ENCODE measurements at places on chromosomes 7 and 10.
A peak's percentile ranks its signal among the peaks of the same experiment; 100 is the strongest.

DNA sequence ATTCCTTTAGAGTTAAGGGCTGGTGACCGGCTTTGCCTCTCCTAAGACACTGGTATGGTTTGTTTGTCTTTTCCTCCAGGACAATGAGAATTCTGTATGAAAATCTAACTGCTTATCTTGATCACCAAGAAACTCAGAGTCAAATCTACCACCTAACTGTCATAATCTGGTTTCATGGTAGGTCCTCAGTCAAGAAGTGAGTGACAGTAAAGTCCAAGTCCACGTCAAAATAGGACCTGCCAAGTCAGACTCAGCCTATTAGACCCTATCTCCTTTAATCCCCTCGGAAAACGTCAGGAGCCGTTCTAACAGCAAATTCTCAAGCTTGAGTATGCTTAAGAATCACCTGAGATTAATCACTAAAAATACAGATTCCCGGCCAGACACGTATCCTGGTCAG lies 37.4 kb downstream of the C7orf33 start:
- DNase-seq = no peak

DNA sequence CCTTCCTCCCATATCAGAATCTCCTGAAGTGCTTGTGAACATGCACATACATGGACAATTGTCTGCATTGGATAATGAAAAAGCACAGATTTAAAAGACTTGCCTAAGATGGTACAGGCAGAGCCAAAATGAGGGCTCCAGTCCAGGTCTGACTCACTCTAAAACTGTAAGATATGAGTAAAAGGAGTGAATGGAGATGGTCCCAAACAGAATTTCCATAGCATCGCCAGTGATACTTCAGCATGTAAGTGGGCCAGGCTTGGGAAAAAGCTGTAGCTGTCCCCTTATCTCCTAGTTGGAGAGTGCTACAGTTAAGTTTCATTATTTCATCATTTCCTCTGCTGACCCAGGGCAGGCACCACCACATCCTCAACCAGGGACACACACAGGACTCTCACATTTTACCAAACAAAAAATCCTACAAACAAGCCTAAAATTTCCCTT lies 26.4 kb upstream of the IL6 start:
- DNase-seq = no peak

DNA sequence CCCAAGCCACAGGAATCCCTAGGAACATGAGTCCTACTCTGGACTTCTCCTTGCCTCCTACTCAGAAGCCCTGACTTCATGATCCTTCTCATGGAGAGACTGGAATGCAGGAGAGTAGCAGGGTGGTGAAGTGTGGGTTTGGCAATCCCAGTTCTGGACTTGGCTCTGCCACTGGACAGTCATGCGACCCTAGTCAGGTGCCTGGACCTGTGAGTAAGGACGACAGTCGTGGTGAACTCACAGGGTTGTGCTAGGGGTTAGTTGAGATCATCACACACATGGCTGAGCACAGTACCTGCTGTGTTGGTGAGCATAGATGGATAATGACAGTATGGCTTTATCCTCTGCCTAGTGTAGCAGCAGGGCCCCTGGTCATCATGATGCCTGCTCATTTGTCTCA lies 117.9 kb downstream of the LRRC18 start:
- no peak for DNase-seq

DNA sequence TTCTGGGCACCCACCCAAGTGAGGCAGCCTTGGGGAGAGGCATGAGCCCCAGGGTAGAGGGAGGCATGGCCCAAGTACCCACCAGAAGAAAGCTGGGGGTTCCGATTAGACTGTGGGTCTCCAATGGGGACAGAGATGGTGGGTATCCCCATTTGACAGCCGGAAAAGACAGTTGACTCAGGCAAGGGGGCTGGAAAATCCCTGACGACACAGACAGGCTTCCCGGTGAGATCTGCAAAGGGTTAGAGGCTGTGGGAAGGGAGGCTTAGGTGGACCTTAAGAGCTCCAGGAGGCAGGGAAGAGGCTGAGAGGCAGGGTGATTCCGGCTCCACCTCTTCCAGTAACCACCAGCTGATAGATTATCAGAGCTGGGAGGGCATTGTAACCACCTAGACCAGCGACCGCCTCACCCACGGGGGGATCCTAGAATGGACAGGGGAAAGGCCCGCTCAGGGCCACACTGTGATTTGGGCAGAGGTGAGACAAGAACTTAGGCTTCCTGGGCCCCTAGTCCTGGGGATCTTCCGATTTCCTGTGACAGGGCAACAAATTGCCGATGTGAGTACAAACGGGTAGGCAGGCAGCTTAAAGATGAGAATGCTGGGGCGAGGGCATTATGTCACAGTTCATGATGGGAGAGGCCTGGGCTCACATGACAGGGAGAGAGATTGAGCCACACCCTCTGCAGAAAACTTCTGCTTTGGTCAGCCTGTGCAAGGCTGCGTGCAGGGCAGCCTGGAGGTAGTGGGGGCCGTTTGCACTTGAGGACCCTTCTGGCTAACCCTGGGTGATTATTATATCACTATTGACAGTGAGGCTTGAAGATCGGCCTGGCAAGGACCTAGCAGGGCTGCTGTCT lies 5.4 kb downstream of the TBATA start:
- no peak for DNase-seq

DNA sequence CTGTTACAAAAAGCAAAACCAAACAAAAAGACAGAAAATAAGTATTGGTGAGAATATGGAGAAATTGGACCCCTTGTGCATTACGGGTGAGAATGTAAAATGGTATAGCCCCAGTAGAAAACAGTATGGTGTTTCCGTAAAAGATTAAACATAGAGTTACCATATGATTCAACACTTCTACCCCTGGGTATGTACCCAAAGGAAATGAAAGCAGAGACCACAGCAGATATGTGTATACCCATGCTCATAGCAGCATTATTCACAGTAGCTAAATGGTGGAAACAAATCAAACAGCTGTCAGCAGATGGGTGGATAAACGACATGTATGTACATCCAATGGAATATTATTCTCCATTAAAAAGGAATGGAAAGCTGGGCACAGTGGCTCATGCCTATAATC lies 42.4 kb downstream of the STARD3NL start:
- peak; percentile 49 for DNase-seq

- DNase-seq = no peak
Measured at GRCh38 chr10:50322077-50322476, 70.8 kb upstream of the ASAH2 start.

DNA sequence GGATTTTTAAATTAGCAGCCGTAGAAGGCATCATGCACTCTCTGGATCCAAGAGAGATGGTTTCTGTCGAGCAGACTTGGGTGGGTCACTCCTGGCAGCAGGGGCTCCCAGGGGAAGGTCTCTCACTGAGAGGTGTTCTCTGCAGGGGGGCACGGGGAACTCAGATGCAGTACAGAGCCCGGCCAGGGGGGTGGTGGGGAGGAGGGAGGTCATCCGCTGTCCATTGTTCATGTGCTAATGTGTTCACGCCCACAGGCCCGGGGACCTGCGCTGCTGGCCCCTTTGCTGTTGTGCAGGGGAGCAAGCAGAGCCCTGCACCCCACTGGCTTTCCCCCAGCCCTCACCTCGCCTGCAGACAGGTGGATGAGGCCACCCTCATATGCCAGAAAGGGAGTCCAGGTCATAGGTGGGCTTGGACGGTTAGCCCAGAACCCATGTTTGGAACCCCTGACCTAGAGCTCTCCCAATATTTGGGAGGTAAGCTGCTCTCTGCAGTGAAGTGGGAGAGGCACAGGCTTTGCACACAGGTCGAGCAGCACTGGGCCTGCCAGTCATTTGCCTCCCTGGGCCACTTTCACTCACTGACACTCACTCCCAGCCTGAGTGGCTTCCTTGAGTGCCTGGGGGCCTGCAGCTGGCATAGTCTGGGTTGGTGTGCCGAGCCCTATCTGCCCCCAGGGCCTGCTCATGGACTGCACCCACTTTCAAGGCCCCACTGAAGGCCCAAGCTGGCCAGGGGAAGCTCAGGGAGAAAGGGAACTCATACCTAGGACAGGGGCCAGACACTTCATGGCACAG lies 12.6 kb upstream of the TBRG4 start:
- DNase-seq = no peak

GRCh38 chr7:90262438-90262837 lies 17.5 kb downstream of the CFAP69 start:
- no peak for DNase-seq

DNA sequence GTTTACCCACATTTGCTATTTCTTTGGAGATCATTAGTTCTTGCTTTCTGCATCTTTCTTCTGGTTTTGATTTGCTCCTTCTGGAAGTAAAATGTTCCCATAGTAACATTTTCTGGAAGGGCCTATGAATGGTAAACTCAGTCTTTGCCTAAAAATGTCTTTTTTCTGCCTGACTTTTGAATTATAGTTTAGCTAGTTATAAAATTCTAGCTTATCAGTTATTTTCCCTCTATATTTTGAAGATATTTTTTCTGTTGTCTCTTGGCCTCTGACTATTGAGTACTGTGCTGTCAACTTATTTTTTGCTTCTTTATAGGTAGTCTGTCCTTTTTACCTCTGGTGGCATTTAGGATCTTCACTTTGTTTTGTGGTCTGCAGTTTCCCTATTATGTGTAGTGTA lies 21.6 kb upstream of the MTURN start:
- DNase-seq = no peak

DNA sequence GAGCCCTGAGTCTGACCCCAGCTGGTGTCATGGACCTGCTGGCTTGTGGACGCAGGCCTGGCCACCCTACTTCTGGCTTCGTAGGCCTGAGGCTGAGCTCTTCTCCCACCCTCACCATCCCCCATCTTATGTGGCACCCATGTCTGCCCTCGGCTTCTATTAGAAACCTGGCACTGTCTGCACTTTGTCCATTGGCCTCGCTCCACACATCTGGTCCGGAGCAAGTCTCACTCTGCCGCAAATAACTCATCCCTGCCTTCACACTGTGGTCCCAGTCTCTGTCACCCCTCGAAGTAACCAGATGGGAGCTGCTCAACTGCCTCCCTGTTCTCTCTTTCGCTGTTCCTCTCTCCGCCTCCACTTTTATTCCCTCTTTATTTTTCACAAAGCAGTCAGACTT lies 78.6 kb downstream of the TRRAP start:
- DNase-seq = no peak

- DNase-seq = no peak
Measured at GRCh38 chr10:106557053-106557452, 607.5 kb downstream of the SORCS1 start.

GRCh38 chr10:22580711-22581110 lies 133.7 kb downstream of the PIP4K2A start:
- DNase-seq = no peak

DNA sequence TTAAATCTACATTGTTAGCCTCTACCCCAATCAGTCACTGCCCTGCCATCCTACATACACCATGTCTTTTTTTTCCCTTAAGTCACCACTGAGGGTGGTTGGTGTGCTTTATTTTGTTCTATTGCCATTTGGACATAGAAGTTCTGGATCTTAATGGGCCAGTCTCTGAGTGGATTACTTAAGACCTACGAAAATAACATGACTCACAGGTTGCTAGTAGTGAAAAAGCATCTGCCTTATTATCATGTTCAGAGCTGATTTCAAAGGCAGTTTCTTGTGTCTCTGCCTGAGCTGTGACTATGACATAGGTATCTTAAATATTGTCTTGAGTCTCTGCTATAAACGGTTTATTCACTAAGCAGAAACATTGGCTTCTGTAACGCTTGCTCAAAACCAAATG lies 410.8 kb downstream of the MDFIC start:
- no peak for DNase-seq

DNA sequence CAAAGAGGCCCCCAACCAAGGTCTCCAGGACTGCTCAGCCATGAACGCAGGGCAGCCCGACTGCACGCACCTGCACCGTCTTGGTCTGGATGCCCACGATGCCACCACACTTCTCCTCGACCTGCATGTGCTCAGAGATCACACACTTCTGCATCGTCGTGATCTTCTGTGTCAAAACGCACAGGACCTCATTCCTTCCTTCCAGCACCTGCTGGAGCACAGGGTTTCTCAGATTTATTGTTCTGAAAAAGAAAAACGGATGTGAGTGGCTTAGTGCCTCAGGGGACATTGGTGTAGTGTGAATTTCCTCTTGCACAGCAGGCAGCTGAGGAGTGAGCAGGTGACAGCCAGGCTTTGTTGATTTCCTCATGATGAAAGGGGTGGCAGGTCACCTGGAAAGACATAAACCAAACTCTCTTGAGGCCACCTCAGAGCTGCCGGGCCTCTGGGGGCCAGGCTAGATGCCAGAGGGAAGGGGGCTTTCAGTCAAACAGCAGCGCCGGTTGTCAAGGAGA lies 38.2 kb downstream of the GSDME start:
- no peak for DNase-seq

DNA sequence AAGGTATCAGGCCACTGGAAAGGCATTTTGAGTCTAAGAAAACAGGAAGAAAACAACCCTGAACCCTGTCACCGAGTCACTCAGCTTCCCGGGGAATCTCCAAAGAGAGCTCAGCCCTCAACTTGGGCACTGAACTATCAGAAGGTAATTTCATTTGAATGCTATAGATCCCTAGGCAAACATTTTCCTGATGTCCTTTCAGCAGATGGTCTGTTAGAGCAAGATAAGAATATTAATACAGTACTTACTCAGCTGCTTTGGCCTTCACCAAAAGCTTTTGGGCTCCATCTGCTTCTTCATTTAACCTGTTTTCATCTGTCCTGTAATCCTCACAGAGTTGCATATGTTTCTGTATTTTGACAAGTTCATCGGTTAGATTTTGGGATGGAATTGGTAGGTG lies 34.2 kb upstream of the LAMB1 start:
- DNase-seq = no peak

DNA sequence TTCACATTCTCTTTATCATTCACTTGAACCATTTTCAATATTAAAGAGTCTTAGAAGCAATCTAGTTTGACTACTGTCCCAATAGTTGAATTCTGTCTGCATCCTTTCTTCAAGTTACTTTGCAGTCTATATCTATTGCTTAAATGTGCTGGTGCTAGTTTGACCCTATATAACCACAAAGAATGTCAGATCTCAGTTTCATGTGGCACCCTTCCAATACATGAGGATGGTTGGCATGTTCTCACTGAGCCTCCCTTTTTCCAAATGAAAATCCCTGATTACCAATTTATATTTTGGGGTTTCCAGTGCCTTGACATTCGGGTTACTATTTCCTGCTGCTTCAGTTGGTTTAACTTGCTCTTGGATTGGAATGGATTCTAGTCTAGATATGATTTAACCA lies 292.7 kb downstream of the EXOC4 start:
- no peak for DNase-seq

- DNase-seq = no peak
Measured at GRCh38 chr10:84406561-84406960, 78.2 kb downstream of the CCSER2 start.

- DNase-seq = no peak
Measured at GRCh38 chr10:7872041-7872442, 53.7 kb downstream of the TAF3 start.

- no peak for DNase-seq
Measured at GRCh38 chr10:71865561-71866041, 14.6 kb upstream of the PSAP start.

DNA sequence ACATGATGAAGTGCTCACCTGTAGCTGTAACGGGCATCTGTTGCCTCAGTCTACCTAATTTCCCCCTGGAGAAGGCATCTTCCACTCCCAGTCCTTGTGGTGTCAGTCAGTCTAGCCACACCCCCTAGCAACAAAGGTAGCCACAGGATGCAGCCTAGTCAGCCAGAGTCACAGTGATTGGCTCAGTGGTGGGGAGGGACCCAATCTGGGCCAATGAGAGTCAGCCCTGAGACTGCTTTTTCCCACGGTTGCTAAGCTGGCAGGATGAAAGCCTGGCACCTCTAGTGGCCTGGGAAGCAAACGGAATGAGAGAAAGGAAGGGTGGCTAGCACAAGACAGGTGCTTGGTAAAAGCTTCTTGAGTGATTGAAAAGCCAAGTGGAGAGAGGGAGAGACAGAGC lies 118.6 kb downstream of the SH3PXD2A start:
- DNase-seq = peak; percentile 72

Data from activated CD4-positive, alpha-beta T cell treated with anti-CD3 and anti-CD28 coated beads, Interleukin-2, amount 10 ng/mL, durations not matched to agents 24 days and 14 days (primary cell).